ENCODE measurements at places on chromosomes 1 and 21.

- DNase-seq: no peak
Measured at GRCh38 chr1:16009678-16010077, 5.6 kb downstream of the SRARP start.

DNA sequence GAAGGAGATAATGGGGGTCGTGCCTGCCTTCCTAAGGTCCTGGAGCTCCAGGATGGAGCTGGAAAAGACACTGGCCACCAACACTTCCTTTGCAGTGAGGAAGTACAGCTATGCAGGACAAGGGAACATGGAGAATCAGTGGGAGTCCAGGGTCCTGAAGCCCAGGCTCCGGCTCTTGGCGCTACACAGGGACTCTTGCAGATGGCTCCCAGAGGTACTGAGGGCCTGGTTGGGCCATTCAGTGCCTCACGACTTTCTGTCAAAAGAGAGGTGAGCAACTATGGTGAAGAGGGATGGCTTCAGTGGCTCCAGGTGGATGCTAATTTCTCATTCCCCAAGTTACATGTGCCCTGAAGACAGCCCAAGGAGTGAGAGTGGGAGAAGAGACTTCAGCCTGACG lies 1.8 kb upstream of the ETNK2 start:
- DNase-seq: no peak

- DNase-seq: no peak
Measured at GRCh38 chr1:223421025-223421424, 27.8 kb downstream of the CCDC185 start.

- no peak for DNase-seq
Measured at GRCh38 chr21:46486481-46487126, 27.9 kb downstream of the DIP2A start.

- DNase-seq: no peak
Measured at GRCh38 chr1:48003741-48004531, 6.8 kb upstream of the TRABD2B start.

GRCh38 chr21:14987370-14988170 lies 77.2 kb downstream of the NRIP1 start:
- DNase-seq: no peak

- DNase-seq: no peak
Measured at GRCh38 chr1:209780268-209780667, 4.1 kb downstream of the C1orf74 start.

GRCh38 chr1:231930257-231930947 lies 303.8 kb downstream of the DISC1 start:
- DNase-seq: no peak

DNA sequence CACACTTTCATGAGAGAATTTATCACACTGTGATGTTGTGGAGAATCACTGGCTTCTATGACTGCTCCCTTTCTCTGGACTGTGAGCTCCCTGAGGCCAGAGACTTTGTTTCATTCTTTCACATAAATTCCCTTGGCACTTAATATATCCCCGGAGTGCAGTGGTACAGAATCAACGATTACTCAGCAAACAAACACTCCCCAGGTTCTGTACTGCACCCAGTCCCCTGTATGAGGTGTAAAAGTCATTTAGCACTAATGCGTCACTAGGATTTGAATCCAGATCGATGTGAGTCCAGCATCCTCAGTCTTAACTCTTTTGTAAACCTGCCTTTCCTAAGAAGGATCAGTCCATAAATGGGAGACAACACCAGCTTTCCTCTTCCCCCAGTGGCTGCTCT lies 6.8 kb upstream of the UTP25 start:
- no peak for DNase-seq

DNA sequence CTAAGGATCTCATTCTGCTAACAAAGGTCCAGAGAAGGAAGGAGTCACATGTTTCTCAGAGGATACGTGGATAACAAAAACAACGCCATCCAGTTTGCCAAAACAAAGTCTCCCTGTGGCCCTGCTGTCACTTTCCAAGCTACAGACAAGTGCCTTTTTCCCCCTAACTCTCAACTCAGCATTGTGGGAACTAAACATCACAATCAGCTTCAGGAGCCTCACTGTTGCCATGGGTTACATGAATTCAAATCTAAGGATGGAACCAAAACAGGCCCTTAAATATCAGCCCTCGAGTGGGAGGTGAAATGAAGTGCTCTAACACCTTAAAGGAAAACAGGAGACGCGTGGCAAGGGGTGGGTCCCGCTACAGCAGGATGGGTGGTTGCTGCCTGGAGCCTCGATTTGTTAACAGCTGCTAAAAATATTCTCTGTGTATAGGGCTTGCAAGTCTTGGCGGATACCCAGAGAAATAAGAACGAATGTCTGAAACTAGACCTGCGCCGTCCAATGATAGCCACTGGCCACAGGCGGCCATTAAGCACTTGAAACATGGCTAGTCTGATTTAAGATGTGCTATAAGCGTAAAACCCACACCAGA lies 66.4 kb upstream of the SOD1 start:
- DNase-seq: no peak

GRCh38 chr1:64886877-64887276 lies 79.5 kb downstream of the JAK1 start:
- no peak for DNase-seq

GRCh38 chr1:41447995-41448770 lies 36.3 kb downstream of the EDN2 start:
- no peak for DNase-seq

DNA sequence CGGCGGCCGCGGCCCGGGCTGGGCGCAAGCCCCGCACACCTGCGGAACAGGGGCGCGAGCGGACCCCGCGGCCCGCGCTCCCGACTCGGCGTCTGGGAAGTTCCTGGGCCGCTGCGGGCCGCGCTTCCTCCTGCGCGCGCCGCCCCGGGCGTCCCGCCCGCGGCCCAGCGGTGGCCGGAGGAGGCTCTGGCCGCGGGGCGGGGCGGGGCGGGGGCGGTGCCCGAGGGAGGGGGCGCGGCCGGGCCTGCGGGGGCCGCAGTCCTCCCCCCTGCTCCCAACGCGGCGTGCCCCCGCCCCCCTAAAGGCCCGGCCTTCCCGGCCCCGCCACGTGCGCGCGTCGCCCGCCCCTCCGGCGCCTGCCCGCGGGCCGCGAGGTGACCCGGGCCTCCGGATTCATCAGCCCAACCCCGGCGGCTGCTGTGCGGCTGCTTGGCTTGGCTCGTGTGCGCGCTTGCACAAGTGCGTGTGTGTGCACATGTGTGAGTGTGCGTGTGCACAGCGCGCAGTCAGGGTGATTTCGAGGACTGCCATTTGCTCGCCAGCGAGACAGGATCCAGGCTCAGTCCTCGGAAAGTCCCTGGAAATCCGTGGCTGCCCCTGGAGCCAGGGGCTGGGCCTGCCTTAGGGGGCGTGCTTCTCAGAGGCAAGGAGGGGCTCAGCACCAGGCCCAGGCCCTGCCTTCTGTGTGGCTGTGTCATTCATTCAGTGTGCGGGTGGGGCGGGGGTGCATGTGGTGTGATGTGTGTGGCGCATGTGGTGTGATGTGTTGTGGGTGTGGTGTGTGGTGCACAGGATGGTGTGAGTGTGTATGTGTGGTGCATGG lies at the start of gene C2CD2:
Gene C2CD2 (minus strand): TSS at position 188 of the 823 bp plus-strand sequence. CDS start 370 bp downstream, outside the sequence.
- DNase-seq: peak; percentile 69

DNA sequence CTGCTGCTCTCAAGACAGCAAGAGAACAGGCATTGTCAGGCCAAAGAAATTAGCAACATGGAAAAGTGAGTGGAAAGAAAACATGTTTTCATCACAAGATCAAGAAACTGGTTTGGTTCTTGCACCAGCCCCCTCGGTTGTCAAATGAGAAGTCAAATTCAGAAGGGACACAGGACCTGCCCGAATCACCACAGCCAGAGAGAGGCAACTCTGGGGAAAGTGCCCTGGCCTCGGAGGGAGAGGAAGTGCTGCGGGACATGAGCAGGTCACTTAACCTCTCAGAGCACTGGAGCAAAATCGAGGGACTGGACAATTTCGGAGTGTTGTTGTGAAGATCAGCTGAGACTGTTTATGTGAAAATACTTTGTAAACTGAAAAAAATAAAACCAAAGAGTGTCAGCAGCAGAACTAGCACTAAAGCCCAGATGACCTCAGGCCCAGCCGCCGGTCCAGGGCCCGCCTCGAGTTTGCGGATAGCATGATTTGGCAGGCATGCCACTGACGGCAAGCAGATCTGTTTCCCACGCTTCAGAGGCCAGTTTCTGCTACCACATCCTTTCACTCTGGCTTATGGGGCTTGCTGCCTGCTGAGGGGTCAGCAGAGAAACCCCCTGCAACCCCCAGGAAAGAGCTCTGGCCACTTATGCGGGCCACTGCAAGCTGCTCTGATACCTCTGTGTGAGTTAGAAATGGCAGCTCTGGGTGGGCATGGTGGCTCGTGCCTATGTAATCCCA lies 32.1 kb downstream of the CD247 start:
- DNase-seq: no peak

DNA sequence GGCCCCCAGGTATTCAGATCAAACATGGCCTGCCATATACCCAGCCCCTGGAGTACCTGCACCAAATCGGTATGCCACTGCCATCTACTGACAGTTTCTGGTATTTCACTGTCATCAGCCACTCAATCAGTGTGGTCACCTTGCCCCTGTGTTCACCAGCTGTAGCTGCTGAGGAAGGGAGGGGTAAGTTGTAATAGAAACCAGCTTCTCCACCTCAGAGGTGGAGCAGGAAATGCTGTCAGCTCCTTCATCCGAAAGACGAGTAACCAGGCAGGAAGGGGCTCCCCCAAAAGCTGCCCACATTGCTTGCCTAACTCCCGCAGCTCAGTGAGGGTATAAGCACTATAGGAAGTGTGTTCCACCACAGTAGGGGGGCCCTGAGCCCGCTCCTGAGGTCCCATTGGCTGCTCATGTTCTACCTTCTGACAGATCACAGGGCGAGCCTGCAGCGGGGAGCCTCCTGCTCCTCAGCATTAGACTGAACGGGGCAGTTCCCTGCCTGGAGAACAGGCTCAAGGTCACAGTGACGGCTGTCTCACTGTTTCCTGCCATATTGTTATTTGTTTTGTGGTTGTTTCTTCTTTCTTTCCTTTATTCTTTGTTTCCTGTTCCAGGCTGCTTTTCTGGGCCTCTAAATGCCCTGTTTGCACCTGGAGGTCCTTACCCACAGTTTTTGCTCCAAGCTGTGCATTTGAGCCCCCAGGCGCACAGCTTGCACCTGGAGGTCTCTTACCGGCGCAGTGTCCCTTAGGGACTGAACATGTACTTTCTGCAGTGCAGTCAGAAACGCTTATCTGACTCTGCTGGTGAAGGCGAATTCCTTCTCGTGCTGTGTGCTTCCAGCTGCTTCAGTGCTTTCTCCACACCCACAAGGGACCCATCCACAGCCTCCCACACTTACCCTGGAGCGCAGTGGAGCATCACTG lies 1638.3 kb downstream of the MRPL39 start:
- peak; percentile 55 for DNase-seq

GRCh38 chr1:156697481-156697880 lies 7.9 kb downstream of the CRABP2 start:
- DNase-seq: no peak

- no peak for DNase-seq
Measured at GRCh38 chr21:37446552-37446951, 80.0 kb downstream of the DYRK1A start.

- no peak for DNase-seq
Measured at GRCh38 chr1:10424034-10424433, 6.2 kb upstream of the CENPS start.

- no peak for DNase-seq
Measured at GRCh38 chr1:39927538-39927937, 25.8 kb upstream of the MYCL start.

- DNase-seq: no peak
Measured at GRCh38 chr1:62355095-62355494, 35.9 kb upstream of the KANK4 start.

DNA sequence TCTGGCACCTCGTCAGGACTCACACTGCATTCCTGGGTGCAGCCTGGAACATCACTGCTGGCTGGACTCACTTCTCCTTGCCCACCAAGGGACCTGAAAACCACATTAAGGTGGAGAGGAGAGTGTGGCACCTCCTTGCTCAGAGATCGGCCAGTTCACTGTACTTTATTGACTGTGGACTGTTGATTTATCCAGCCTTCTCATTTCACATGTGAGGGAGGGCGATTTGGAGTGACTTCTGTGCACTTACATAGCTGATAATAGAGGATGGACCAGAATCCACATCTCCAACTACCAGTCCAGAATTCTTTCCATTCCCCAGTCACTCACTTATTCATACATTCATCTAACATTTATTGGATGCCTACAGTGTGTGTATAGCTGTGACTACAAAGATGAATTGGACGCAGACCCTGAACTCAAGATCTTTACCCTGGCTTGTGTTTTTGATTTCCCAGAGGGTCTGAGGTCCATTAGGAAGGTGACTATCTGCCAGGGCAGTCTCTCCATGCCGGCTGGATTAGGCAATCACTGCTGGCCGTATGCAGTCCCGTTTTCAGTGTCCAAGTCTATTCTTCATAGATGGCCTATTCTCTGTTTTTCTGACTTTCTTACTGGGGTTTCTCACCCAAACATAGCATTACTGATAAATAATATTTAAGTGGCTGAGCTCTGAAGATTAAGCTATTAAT lies 233.5 kb upstream of the SGIP1 start:
- no peak for DNase-seq

DNA sequence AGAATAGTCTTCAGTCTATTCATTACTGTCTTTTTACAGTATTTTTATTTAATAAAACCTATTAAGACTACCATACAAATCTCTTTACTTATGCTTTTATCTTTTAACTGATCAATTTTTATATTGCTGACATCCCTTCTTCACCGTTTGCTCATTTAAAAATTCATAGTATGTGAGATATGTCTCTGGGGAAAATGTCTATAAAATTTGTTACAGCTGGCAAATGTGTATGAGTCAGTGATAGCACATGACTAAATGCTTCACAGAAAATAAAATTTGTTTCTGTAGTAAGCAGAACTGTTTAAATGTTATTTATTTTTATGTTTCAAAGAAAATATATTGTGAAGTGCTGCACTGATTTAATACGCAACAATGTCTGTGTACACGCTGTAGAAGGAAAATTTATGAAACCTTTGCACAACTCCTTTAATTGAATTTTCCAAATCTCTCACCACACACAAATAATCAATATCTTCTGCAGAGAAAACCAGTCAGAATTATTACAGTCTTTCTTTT lies 74.2 kb downstream of the ITGB3BP start:
- DNase-seq: no peak

GRCh38 chr1:164864161-164864560 lies 305.2 kb downstream of the PBX1 start:
- DNase-seq: no peak

DNA sequence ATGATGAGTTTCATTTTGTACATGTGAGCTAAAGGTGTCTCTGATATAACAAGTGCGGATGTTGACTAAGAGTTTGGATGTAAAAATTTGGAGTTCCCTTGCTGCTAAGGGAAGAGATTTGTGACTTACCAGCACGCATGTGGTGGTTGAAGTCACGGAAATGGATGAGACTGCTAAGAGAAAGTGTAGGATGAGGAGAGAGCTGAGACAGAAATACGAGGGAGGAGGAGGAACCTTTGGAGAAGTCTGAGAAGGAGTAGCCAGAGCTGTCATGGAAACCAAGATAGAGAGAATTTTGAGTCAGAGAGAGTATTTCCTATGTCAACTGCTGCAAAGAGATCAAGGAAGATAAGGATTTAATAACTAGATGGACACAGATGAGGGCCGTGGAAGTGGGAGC lies 106.5 kb upstream of the COL24A1 start:
- no peak for DNase-seq

DNA sequence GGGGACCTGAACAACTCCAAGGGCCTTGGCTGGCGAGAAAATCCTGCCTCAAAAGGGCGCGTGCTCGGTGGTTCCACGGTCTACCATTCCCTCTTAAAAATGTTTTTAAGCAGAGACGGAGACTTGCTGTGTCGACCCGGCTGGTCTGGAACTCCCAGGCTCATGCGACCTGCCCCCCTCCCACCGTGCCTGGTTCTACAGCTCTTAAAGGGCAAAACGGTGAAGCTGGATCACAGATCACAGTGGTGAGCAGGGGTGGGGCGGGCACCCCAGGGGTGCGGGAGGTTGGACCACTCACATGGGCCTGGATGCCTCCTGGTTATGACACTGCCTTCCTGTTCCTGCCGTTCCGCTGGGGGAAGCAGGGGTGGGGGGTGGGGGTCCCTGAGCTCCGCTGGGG lies 4.2 kb upstream of the C1orf159 start:
- no peak for DNase-seq
